ENCODE measurements at places on chromosomes 11 and 22.
A peak's percentile ranks its signal among the peaks of the same experiment; 100 is the strongest.

DNA sequence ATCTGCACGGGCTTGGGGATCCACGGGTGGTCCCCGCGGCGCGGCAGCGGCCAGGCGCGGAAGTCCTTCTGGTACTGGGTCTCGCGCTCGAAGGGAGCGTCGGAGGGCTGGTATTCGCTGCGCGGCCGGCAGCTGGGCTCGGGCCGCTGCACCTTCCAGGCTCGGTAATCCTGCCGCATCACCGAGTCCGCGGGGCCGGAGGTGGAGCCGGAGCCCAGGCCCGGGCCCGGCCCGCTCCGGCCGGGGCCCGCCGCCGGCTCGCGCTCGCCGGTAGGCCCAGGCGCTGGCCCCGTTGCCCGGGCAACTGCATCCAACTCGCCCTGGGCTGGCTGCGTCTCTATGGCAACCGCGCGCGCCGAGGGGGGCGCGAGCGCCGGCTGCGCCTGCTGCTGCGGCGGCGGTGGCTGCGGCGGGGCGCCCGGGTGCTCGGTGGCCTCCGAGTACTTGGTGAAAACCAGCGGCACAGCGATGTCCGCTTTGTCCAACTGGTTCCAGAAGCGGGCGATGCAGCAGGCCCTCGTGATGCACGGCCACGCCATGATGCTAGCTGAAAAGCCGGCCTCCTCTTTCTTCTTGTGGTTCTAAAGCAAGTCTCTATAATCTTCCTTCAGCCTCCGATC lies 897 bp downstream of the MAP6 start:
- peak; percentile 11 for DNase-seq

GRCh38 chr11:82225930-82226329 lies 507.7 kb downstream of the FAM181B start:
- no peak for DNase-seq

DNA sequence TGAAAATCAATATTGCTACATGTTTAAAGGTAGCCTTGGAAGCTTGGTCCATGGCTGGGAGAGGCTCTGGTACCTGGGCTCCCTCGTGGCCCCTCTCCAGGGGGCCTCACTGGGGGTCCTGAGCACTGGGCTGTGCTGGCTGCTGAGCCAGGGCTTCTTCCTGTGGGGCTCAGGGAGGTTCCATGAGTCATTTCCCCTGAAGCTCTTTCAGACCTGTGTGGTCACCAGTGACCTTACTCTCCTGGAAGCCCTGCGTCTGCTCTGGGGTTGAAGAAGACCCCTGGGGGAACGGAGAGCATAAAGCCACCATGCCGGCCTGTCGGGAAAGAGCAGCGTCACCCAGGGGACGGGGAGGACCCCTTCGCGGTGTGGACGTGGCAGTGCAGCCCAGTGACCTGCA lies 389.0 kb downstream of the TBC1D22A start:
- DNase-seq = no peak

DNA sequence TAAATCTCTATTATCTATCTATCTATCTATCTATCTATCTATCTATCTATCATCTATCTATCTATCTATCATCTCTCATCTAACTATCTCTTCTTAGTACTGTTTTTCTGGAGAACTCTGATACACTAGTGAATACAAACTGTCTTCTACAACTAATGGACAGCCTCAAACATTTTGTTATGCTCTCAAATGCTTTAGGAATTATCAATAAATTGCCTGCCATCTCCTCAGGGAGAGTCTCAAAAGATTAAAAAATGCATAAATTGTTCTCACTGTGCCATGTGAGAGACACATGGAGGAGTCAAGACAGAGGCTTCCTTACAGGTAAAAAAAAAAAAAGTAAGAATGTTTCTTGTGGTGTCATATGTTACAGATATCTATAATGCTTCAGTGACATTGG lies at the start of gene OR8K3:
Gene OR8K3 (plus strand): TSS at position 301 of the 400 bp plus-strand sequence. CDS start 3,163 bp downstream, outside the sequence.
- no peak for DNase-seq

- no peak for DNase-seq
Observed at GRCh38 chr11:29319210-29319609, 697.6 kb downstream of the KCNA4 start.

DNA sequence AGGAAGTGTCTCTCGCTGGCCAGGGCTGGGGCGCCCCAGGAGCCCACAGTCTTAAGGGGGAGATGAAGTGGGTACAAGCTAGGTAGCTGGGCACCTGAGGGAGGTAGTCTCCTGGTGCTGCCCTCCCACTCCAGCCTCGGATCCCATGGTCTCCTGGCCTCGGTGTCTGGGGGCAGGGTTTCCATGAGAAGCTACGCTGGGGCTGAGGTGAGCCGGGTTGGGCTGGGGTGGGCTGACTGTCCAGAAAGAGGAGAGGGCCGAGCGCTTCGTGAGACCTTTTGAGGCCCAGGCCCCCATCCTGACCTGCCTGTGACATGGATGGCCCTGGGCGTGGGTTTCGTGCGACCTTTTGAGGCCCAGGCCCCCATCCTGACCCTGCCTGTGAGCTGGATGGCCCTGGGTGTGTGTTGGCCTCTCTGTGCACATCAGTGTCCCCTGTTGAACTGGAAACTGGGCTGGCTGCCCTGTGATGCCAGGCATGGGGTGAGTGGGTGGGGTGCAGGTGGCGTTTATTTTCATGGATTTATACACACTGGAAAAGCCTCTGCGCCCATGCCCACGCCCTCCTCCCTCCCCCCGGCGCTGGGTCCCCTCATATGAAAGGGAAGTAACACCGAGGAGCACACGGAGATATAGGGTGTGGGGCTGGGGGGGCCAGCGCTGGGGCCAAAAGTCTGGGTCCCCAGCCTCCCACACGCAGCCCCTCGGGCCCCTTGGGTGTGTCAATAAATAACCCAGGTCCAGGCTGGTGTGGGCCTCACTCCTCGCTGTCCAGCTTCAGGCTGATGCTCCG lies 8.6 kb downstream of the AIP start:
- DNase-seq = no peak

DNA sequence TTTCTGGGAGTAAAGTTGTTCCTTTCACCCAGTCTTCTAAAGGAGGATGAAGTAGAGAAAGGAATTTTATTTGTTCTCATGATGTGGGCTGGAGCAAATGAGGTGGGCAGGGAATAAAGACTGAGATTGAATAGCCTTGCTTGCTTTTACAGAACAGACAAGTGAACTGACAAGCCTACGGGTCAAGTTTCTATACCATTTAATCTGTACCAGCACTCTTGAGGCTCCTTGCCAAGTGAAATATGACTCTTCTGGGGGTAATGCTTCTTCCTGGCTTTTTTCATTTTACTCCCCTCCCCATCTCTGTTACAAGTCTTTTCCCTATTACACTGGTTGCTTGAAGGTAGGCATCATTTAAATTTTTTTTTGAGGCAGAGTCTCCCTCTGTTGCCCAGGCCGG lies 54.8 kb downstream of the CSTPP1 start:
- DNase-seq = no peak

DNA sequence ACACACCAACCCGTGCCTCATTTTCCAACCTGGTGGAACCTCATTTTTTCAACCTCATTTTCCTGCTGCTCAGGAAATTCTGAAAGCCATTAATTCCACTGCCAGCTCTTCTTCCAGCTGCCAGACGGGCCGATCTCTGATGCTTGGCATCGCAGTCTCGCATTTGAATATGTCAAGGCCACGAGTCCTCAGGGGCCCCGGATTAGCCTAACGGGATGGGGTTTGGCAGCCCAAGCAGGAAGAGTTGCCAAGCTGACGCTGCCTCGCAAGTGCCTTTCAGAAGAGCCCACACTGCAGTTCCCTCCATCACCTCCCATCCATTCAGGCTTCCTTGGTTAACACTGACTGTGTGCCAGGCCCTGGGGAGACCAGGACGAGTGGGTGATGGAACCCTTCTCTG lies 8.7 kb downstream of the RASD2 start:
- no peak for DNase-seq

- DNase-seq = peak; percentile 48
Observed at GRCh38 chr11:129117595-129118350, 74.4 kb downstream of the ARHGAP32 start.

DNA sequence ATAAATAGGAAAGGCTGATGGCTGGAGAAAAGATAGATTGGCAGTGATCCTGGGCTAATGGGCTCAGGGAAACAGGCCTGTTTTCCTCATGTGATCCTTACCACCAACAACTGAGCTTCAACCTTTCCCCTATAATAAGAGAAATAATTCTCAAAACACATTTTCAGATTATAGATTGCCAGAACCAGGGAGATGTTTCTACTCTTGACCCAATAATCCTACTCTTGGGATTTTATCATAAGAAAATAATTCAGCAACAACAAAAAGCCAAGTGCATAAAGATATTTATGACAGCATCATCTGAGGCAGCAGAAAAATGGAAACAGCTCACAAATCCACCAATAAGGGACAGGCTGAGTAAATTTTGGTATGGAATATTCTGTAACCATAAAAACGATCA lies 54.3 kb downstream of the ADM start:
- DNase-seq = no peak

- no peak for DNase-seq
Observed at GRCh38 chr22:46087816-46088277, 62.5 kb upstream of the PPARA start.

GRCh38 chr11:134332189-134332631 lies 422 bp downstream of the GLB1L2 start:
- DNase-seq = no peak

- no peak for DNase-seq
Observed at GRCh38 chr11:68439355-68440065, 21.0 kb upstream of the PPP6R3 start.

- no peak for DNase-seq
Observed at GRCh38 chr11:13103962-13104554, 94.9 kb downstream of the RASSF10 start.

DNA sequence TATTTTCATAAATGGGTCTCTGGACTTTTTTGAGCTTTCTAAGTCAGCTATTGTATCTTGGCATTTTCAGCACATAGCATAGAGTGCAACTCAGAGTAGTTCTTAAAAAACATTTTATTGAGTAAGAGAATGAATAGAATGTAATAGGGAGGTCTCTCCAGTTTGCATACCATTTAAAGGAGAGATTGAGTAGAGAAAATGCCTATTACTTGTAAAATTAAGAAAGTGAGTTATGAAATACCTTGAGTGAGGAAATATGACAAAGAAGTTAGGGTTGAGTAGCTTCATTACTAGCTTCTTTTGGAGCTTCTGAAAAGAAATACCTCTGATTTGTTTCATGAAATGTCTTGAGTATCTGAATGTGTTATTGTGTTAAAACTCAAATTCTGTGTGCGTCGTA lies 140.0 kb downstream of the AASDHPPT start:
- DNase-seq = no peak

DNA sequence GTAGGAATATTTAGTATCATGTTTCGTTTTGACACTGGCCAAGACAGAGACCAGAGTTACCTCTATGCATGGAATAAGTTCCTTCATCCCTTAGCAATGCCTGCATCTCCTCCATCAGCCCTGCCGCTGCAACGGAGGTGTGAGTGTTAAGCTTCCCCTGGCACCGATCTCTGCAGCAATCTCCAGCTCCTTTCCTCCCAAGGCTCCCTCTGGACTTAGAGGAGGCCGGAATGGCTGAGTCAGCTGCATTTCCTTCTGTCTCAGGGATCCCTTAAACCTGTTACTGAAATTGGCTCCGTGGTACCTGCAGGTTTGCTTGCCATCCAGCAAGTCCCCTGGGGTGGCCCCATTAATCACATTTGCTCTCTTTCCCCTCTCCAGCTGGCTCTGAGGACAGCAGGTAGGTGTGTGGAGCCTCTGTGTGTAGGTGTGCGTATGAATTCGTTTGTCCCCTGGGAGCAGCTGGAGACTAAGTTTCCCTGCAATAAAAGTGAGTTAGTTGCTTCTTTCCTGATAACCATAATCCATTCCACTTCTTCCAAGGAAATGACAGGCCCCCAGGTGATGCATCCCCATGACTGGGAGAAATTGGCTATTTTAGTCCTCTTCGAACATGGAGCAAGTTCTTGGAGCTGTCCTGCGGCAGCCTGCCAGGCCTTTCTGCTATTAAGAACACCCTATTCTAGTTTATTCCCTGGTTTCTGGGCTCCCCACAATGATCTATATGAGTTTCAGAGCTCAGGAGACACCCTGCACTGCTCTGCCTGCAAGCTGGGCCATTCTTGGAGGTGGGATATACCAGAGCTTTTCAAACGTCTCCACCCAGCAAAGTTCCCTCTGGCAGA lies 457.2 kb upstream of the CADM1 start:
- DNase-seq = no peak

DNA sequence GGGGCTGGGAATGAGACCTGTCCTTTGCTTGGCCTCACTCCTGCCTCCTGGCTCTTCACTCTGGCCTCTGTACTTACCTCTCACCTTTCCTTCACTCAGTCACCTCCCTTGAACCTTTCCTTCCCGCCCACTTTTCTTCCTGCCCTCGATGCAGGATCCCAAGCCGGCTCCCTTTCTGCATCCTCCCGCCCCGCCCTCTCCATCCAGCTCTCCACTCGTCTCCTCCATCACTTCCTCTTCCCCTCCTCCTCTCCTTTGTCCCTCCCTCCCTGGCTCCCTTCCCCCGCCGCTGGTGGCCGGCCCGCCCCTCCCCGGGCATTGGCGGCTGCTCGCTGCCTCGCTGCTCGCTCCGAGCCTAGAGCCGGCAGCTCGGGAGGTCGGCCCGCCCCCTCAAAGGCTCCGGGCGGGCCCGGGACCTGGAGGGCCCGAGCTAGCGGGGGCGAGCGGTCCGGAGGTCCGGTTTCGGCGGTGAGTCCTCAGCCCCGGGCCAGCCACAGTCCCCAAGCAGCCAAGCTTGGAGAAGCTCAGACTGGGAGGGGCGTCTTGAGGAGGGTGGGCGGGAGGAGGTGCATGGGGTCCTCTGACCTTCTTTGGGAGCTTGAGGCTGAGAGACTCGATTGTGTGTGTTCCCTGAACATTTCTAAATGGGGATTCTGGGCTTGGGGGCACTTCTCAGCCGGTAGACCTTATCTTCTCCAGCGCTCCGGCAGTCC lies 13.8 kb downstream of the PHLDB1 start:
- DNase-seq = peak; percentile 44

DNA sequence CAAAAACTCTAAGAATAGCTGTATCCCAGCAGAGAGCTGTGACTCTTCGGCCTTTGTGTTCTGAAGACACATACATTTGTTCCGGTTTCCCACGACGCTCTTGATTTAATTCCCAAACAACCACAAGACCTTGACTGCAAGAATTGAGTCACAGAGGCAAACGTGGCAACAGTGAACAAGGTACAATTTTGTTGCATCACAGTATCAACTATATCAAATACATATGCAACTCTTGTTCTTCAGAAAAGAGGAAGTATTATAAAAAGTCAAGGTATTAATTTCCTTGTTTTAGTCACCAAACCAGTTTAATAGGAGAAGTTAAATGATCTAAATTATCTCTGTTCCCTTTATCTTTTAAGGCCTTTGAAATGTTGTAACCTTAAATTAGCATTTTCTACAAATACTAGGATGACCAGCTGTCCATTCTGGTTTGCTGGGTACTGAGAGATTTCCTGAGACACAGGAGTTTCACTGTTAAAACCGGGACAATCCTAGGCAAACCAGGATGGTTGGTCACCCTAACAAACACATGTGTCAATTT lies 11.1 kb downstream of the HPS5 start:
- peak; percentile 80 for DNase-seq

Measured in HL-60 (cell line).